ENCODE measurements at places on chromosomes 13 and 19.

- DNase-seq = no peak
Measured at GRCh38 chr13:76019421-76020044, 383.4 kb downstream of the LMO7 start.

DNA sequence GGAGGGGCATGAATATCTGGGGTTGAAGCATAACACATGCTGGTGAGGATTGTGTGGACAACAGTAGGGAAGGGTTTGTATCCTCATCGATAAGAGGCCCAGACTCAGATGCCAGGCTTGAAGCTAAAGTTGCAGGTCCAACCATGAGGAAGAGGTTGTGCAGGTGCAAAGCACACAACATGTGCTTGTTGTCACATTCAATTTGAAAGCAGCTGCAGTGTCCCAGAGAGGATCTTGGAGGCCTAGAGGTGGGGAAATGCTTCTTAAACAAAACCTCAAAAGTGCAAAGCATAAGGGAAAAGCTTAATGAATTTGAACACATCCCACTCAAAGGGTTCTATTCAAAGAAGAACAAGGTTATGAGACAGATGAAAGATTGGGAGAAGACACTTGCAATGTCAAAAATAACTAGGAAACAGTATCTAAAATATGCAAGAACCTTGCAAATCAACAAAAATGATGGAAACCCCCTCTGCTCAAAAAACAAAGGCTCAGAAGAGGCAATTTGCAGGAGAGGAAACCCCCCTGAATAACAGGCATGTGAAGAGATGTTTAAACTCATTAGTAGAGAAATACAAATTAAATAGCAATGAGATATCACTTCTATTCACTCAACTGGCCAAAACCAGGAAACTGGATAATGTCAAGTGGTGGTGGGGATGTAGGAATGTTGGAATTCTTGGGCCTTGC is 187.1 kb downstream of the KATNAL1 start:
- no peak for DNase-seq

- DNase-seq = no peak
Measured at GRCh38 chr13:75393839-75394520, 88.0 kb downstream of the TBC1D4 start.

GRCh38 chr13:90995614-90996013 is 351.9 kb upstream of the MIR17HG start:
- DNase-seq = no peak

- no peak for DNase-seq
Measured at GRCh38 chr13:26255115-26255514, 1.2 kb downstream of the CDK8 start.

- no peak for DNase-seq
Measured at GRCh38 chr13:100382785-100383184, 205.8 kb downstream of the GGACT start.

DNA sequence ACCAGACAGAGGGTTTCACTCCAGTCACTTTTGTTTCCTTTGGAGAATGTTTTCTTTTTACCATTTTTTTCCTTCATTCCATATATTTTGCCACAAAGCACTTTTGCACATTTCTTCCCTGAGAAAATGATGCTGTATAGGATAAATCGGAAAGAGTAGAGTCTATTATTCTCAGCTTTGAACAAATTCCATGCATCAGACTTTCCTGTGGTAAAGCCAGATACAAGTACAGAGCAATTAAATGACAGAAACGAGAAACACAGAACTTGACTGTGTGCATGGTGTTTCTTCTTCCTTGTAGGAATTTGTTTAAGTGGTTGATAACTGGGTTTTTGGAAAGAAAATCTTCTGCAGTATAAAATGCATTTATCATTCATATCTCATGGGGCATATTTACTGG is 107.4 kb upstream of the CSNK1A1L start:
- no peak for DNase-seq

GRCh38 chr13:63435667-63436324 is 2020.1 kb upstream of the PCDH20 start:
- DNase-seq = no peak

- DNase-seq = no peak
Measured at GRCh38 chr13:85254641-85255040, 544.6 kb downstream of the SLITRK6 start.

DNA sequence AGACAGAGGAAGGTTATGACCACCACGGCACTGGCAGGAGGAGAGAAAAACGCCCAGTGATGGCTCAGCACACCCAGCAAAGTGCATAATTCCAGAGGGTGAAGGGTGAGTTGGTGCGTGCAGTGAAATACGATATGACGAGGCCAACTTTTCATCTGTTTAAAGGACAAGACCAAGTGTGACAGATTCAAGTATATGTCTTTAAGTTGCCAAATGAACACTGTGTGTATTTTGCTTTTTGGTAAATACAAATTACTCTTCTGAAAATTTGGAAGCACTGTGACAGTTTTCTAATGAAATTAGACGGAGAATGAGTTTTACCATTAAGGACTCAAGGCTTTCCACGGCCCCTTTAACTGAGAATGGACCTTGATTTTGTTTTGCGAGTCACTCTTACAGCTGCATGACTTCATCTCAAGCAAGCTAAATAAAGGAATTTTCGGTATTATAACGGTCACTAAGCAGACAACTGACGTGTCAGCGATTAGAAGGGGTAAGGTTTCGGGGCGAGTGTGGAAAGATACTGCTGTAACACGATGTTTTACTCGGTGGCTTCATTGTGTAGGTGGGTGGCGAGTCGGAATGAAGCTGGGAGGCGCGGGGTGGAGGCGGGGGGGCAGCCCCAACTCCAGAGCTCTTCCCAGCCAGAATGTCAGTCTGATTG is 22.8 kb downstream of the COL4A2 start:
- DNase-seq = no peak

- DNase-seq = no peak
Measured at GRCh38 chr13:51246418-51247277, 24.4 kb downstream of the FAM124A start.

DNA sequence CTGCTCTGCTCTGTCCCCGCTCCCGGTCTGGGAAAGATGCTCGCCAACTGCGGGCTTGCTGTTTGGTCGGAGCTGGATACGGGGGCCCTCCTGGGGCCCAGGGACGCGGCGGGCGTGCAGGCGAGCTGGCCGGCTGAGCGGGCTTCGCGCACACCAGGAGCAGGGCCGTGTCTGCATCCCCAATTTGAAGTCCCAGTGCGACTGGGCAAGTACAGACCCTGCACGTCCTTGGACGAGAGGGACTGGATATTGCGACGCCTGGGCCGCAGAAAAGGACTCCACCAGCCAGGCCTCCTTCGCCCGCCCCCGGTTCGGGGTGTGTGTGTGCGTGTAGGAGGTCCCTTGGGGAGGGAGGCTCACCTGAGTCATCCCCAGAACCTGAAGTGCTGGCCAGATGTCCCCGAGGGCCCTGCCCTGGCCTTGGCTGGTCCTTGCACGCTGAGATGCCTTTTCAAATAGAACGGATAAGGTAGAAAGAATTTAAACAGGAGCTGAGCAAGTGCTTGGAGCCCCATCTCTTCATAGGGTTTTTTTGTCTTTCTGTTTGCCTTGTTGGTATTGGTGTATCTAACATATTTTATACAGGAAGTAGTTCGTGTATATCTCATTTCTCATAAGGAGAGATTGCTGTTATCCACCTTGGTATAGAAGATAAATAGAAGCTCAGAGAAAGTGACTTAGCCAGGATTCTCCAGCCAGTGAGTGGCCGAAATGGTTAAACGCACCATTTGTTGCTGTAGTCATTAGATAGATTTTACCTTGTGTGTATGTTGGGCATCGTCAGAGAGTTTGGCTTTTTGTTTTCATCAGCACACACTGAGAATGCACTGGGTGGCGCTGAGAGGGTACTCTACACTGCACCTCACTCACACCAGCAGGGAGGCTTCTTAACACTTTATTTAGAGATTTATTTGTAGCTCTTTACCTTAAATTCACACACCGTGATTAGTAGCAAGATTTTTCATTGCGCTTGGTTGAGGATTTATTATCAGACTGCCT is 1.1 kb downstream of the NAXD start:
- DNase-seq = no peak

DNA sequence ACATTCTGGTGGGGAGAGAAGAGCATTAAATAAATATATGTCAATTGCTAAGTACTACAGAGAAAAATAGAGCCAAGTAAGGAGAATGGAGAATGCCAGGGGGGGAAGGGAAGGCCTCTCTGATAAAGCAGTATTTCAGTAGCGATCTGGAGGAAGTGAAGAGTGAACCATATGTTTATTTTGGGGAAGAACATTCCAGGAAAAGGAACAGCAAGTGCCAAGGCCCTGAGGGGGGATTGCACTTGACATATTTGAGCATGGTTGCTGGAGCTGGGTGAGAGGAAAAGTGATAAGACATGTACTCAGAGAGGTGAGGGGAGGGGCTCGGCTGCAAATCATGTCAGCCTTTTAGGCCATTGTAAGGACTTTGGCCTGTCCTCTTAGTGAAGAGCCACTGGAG is 30.4 kb downstream of the WDR87 start:
- DNase-seq = no peak

GRCh38 chr19:10362259-10362658 is 18.1 kb downstream of the TYK2 start:
- DNase-seq = no peak

- DNase-seq = no peak
Measured at GRCh38 chr19:12649941-12650340, 16.6 kb downstream of the MAN2B1 start.

GRCh38 chr19:4059891-4060620 is 6.6 kb downstream of the ZBTB7A start:
- DNase-seq = no peak

DNA sequence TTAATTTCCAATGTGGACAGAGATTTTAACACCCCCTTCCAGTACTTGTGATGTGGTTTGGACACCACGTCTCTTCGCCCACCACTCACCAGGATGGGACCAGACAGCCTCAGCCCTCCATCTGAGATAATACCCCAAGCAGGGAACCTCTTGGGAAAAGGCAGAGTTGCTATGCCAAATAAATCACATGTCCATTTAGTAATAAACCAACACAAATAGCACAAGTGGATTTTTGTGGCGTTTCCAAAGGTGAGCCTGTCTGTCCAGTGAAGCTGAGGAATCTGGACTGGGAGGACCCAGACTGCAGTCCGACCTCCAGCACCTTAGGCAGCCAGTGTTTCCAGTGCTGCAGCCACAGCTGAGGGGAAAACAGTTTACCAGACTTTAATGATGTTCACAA is 34.1 kb upstream of the GAS6 start:
- no peak for DNase-seq

- DNase-seq = no peak
Measured at GRCh38 chr19:45391346-45391745, 13.5 kb downstream of the PPP1R13L start.

DNA sequence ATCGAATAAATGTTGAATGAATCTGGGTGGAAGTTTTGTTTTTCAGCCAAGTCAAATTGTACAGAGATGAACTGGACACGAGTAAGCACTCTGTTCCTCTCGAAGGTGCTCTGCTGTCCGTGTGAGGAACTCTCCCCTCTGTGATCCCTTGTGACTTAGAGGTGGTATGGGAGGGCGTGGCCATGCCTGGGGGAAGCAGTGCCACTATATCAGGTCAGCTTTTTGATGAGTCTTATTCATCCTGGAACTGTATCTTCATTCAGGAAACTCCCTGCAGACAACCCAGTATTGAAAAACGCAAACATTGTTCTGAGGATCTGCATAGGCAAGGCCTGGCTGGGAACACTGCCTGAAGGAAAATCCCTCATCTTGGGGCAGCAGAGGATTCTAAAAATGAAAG is 45.7 kb upstream of the FLT1 start:
- no peak for DNase-seq

GRCh38 chr19:15588265-15588664 is 26.8 kb upstream of the CYP4F8 start:
- DNase-seq = no peak

- DNase-seq = no peak
Measured at GRCh38 chr13:114081761-114082681, 50.4 kb downstream of the RASA3 start.

GRCh38 chr19:38676878-38677646 is 29.6 kb downstream of the ACTN4 start:
- DNase-seq = no peak

- DNase-seq = no peak
Measured at GRCh38 chr19:35272122-35272719, 3.5 kb downstream of the USF2 start.

DNA sequence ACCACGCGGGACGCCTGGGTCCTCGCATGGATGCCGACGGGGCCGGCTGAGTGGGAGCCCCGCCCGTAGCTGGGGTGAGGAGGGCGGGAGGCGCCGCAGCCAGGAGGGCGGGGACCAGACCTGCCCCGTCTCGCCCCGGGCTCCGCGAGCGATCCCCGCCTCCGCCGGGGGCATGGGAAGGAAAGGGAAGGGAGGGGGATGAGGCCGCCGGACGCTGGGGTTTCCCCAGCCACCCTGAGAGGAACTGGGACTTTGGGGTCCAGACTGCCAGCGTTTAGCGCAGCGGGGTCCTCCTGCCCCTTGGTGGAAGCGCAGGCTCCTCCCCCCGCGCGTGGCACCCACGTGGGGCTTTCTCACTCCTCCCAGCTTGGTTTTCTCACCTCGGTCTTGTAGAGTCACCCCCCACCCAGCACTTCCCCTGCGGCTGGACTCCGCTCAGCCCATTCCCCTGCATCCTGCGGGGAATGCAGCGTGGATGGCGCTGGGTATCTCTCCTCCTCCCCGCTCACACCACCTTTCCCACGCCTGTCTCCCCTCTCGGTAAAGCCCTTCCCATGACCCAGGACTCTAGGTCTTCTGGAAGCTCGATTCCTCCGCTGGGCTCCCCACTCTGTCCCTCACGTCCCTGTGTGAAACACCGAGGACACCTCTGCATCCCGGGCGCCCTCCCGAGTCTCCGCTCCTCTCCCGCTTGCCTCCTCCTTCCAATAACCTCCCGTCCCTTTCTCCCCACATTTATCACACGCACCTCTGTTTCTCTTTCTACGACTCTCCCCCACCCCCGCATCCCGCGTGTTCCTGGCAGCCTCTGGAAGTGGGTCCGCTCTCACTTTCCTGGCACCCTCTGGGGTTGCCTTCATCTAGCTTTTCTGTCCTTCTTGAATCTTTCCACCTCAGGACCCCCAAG is 2.1 kb downstream of the TGFB1 start:
- DNase-seq = no peak

- no peak for DNase-seq
Measured at GRCh38 chr13:67416047-67416925, 186.2 kb upstream of the PCDH9 start.

GRCh38 chr19:40363069-40363468 is 14.6 kb downstream of the PLD3 start:
- no peak for DNase-seq

- DNase-seq = no peak
Measured at GRCh38 chr19:3699741-3700241, 477 bp downstream of the PIP5K1C start.

- DNase-seq = no peak
Measured at GRCh38 chr19:9906475-9907087, 29.7 kb downstream of the OLFM2 start.

DNA sequence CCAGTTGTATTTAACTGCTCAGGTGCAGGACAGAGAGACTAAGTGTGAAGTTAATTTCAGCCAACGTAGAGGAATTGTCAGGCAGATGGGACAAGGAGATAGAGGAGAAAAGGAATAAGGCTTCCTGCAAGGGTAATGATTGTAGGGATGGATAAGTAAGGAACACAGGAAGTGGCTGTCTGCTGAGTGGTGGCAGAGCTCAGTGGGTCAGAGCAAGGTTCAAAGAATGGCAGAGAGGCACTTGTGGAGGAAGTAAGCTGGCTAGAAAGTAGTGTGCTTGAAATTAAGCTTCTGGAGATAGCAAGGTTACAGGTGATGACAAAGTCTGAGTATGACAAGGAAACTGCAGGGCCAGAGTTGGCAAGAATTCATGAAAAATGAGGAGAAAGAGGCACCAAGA is 47.9 kb downstream of the USPL1 start:
- DNase-seq = no peak

- DNase-seq = no peak
Measured at GRCh38 chr19:5536337-5536894, 31.3 kb downstream of the TINCR start.
